CD4-positive, alpha-beta T cell (primary cell): ENCODE measurements at places on chromosomes 4 and X.

GRCh38 chr4:11149612-11150259, 279.0 kb downstream of the HS3ST1 start:
- no peak for DNase-seq

- no peak for DNase-seq
Measured at GRCh38 chr4:98939438-98939837, 10.5 kb upstream of the EIF4E start.

GRCh38 chr4:165560941-165561340, 182.1 kb downstream of the CPE start:
- DNase-seq, result no peak

- no peak for DNase-seq
Measured at GRCh38 chr4:38470735-38471262, 193.2 kb upstream of the KLF3 start.

DNA sequence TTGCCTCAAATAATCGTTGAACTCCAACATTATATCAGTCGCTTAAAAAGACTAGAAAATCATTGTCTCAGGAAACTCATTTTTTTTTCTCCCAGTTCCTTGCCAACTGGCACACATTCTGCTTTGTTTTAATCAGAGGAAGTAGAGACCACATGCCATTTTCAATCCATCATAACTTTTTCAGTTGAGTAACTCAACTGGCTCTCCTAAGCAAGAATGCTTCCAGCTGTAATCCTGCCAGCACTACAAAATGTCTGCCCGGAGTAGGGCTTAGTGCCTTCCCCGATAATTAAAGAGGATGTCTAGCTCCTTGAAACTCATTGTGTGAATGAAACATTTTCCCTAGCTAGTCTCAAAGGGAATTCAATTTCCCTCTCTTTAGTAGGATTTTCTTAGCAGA, 33.0 kb downstream of the FREM3 start:
- DNase-seq, result no peak

DNA sequence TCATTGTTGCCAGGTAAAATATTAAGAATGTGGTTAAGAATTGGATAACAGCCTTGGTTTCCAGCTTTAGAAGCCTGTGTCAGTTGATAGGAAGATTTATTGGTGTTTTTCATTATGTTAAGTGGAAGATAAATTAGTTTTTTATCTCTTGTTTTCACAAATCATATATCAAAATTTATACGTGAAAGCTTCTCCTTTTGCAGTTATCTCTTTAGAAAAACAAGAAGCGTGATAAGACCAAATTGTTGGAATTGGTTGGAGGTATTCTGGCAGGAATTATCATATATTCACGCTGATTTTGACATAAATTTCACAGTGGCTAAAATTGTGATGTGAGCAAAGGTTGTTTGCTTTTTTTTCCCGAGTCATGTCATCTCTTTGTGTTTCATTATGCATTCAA, 90.6 kb downstream of the FRMPD4 start:
- DNase-seq, result no peak

- no peak for DNase-seq
Measured at GRCh38 chr4:1557221-1557597, 126.9 kb downstream of the FAM53A start.

GRCh38 chr4:177855507-177856197, 413.4 kb upstream of the AGA start:
- no peak for DNase-seq

DNA sequence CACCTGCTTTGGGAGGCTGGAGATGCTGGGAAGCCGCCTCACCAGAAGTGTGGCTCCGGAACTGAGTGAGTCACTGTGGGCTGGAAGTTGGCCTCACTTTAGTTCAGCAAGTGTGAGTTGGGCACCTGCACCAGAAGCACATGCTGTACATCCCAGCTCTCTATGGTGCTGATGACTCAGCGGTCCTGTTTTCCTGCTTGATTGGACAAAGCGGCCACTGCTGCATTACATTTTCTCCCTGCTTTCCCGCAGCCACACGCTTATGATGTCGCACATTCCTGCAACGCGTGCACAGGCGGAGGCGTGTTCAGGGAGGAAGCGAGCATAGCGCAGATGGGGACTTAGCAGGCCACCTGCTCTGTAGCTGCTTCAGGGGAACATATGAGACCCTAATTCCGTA, 26.7 kb upstream of the CLDN34 start:
- DNase-seq, result peak; percentile 28

DNA sequence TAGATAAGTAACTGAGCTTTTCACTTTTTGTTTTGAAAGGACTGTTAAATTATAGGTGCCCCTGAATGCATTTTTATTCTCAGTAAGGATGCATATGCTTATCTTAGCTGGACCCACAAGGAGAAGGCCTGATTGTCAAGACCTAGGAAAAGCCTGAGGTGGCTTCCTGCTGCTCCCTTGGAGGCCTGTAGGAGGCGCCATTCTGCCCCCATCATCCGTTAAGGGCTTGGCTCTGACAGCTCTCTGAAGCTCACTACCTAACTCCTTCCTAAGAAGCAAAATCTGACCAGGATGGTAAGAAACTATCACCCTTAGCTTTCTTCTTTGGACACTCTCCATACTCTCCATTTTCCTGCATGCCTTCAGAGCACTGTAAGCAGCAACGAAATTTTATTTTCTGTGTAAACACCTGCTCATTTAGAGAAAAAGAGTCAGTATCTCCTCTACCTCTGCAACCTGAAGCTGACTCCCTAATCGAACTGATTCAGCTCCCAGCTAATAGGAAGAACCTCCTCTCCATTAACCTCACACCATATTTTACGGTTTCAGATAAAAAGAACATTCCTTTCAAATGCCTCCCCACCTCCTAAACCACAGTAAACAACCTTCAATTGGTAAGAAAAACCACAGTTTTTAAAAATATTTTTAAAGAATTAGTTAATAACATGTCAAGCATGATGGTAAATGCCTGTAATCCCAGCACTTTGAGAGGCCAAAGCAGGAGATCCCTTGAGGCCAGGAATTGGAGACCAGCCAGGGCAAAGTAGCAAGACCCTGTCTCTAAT, 73.4 kb upstream of the EDNRA start:
- no peak for DNase-seq

DNA sequence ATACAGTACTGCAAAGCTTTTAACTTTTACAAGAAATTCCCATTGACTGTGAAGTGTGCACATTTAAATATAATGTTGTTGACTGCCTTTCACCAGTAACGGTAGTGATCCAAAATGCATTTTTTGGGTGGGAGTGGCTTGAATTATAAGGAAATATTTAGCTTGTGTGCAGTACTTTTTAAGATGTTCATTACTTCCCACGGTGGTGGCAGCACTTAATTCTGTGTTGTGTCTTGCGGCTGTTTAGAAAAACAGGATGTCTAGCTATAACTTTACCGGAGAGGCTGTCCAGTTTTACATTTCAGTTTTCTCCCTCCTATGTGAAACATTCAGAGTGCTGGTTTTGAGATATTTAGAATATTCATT, 1.7 kb downstream of the TMEM131L start:
- peak; percentile 54 for DNase-seq

DNA sequence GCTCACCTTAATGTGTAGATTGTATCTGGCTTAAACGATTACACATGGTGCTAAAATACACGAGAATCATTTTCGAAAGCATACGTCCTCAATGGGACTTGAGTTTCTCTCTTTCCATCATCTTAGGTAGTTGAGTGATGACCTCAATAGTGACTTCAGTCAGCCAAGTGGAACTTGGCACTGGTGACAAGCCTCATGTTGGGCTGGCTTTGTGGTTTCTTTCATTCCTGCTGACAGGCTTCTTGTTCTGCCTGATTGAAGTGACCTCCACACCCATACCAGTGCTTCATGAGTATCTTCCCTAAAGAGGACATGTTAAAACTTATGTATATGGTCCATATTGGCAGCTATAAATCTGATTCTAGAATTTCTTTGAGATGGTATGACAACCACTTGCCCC, 159.1 kb upstream of the WDR1 start:
- DNase-seq, result no peak

DNA sequence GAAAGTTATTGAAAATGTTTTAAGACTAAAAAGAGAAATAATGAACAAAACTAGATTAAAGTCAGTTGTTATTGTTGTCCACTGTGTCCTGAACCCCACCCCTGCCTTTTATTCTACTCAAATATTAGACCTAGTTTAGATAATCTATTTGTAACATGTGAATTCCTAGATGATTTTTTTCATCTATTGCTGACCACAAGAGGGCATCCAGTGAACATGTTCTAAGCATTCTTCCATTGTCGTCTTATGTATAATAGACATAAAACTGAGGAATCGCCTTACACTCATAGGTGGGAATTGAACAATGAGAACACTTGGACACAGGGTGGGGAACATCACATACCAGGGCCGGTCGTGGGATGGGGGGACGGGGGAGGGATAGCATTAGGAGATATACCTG, 36.4 kb upstream of the HPRT1 start:
- DNase-seq, result no peak

GRCh38 chr4:145690610-145691009, 10.7 kb downstream of the C4orf51 start:
- DNase-seq, result no peak

- no peak for DNase-seq
Measured at GRCh38 chr4:94803181-94803580, 45.4 kb downstream of the BMPR1B start.

- no peak for DNase-seq
Measured at GRCh38 chr4:132863619-132864018, 285.5 kb upstream of the PCDH10 start.

GRCh38 chr4:160819791-160820190, 1344.0 kb downstream of the FSTL5 start:
- DNase-seq, result no peak

GRCh38 chr4:157314906-157315305, 94.4 kb downstream of the GRIA2 start:
- DNase-seq, result no peak

GRCh38 chrX:110204986-110205385, 112.9 kb downstream of the AMMECR1 start:
- no peak for DNase-seq

DNA sequence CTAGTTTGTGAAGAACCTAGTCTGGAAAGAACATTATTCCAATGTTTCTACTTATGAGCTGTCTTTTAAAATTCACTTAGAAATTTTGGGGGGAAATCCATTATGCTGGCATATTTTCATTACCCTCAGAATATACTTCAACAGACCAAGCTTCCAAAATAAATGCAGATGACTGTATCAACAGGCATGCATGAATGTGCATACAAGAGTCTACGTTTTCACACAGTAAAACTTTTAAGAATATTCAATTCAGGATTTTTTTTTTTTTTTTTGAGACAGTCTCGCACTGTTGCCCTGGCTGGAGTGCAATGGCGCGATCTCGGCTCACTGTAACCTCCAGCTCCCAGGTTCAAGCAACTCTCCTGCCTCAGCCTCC, 49.7 kb downstream of the ABCG2 start:
- DNase-seq, result no peak

DNA sequence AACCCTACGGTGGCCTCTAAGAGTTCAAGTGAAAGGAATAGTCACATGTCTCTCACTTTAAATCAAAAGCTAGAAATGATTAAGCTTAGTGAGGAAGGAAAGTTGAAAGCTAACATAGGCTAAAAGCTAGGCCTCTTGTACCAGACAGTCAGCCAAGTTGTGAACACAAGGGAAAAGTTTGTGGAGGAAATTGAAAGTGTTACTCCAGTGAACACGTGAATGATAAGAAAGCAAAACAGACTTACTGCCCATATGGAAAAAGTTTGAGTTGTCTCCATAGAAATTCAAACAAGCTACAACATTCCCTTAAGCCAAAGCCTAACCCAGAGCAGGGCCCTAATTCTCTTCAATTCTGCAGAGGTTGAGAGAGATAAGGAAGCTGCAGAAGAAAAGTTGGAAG, 51.5 kb upstream of the RAB9B start:
- no peak for DNase-seq

- DNase-seq, result peak; percentile 74
Measured at GRCh38 chr4:152485726-152486276, 50.1 kb downstream of the FBXW7 start.

- DNase-seq, result no peak
Measured at GRCh38 chr4:96009427-96010119, 169.7 kb downstream of the PDHA2 start.

GRCh38 chr4:109764376-109764775, 34.5 kb upstream of the PLA2G12A start:
- no peak for DNase-seq

DNA sequence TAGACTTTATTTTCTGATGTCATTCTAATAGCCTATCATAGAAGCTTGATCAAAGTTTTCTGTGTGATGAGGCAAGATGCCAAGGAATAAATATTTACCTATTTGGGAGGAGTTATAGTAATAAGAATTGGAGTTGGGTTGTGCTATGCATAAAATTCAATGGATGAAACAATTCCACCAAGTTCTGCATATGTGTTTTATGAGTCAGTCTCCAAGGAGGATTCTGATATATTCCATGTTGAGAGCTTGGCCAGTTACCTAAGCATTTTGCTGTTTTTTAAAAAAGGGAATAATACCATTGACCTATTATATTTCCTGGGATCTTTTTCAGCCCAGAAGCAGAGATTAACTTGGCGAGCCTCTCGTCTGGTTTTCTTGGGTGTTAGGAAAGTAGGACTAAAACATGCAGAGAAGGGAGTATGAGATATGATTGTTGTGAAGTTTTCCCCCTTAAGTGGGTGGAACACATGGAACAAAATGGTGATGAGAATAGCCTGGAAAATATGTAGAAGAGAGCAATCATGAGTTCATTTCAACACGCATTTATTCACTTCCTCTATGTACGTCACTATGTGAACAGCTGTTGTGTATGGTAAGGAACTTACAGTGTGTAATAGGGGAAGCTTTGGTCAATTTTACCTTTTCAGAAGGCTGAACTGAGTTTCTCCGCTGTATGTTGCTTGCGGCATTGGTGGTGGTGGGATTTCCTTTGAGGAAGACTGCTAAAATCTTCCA, 39.2 kb downstream of the POLA1 start:
- DNase-seq, result no peak

GRCh38 chr4:84535901-84536300, 36.8 kb upstream of the NKX6-1 start:
- no peak for DNase-seq

DNA sequence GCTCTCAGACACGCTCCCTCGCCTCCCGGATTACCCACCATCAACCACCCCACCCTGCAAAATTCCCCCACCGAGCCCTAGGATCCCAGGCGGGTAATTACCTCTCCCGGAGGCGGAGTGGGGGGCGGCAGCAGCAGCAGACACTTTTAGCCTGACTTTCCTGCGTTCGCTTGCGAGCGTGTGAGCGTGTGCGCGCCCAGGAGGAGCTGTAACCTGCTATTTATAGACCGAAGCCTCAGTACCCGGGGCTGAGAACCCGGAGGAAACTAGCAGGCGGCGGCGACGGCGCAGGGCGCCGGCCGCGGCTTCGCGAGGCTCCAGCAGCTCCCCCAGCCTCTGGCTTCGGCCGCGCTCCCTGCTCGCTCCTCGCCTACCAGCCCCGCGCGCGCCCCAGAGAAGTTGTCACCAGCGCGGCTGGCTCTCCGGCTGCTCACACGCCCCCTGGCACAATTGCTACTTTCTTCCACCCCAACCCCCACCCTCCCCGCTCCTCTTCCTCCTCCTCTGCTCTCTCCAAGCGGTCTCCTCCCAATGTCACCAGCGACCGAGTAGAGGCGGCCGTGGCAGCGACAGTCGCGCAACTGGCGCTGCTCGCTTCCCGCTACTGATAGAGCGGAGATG, at the start of gene INPP4B:
Gene INPP4B (minus strand): TSS at position 194 of the 621 bp plus-strand sequence.
- DNase-seq, result peak; percentile 51
